A549 treated with CpdA at 1 μM for 4 hours (cell line): ENCODE measurements at places on chromosomes 7 and 10. TPM values are rescaled to one million over a fixed set of nuclear protein-coding genes. Genes with fewer than 3 reads are reported as not detected.

MOGAT3 gene
- 0.08 TPM in 1 of 5 replicates, not detected in the others for total RNA-seq

LRRN3 gene
- total RNA-seq, result 0.06 to 0.17 TPM (median 0.07 TPM) in 5 replicates

NPM3 gene
- 99.8 to 127 TPM (median 116 TPM) in 5 replicates for total RNA-seq

ATOH7 gene
- 0.17 to 0.48 TPM (median 0.31 TPM) in 5 replicates for total RNA-seq

GPR15LG gene
- not detected in 5 replicates for total RNA-seq

EVX1 gene
- total RNA-seq, result 0.03 to 0.09 TPM (median 0.07 TPM) in 3 of 5 replicates, not detected in the others

IQUB gene
- total RNA-seq, result 0.03 to 0.08 TPM (median 0.06 TPM) in 3 of 5 replicates, not detected in the others

VWA2 gene
- not detected in 5 replicates for total RNA-seq

SPDYE11 gene
- not detected in 5 replicates for total RNA-seq

AKR1C2 gene
- 3,008 to 3,788 TPM (median 3,160 TPM) in 5 replicates for total RNA-seq

TECPR1 gene
- 6.5 to 12.1 TPM (median 8.6 TPM) in 5 replicates for total RNA-seq

CNPY1 gene
- total RNA-seq, result not detected in 5 replicates

CPED1 gene
- 0.01 TPM in 1 of 5 replicates, not detected in the others for total RNA-seq

HGF gene
- 0.06 TPM in 2 of 5 replicates, not detected in the others for total RNA-seq

TWIST1 gene
- 1.4 to 4.2 TPM (median 3.6 TPM) in 5 replicates for total RNA-seq

ELN gene
- 0.07 to 0.13 TPM (median 0.09 TPM) in 4 of 5 replicates, not detected in the other for total RNA-seq

C10orf90 gene
- 2.8 to 3.3 TPM (median 2.9 TPM) in 5 replicates for total RNA-seq
